Fibroblast of skin of left biceps (primary cell): ENCODE measurements at places on chromosomes 4 and X.

- no peak for DNase-seq
Measured at GRCh38 chrX:47608130-47608810, 11.4 kb downstream of the SYN1 start.

- DNase-seq, result no peak
Measured at GRCh38 chrX:31993637-31994036, 921.8 kb upstream of the FTHL17 start.

GRCh38 chr4:173545440-173545839, 15.4 kb upstream of the HAND2 start:
- no peak for DNase-seq

GRCh38 chr4:177127658-177128057, 182.0 kb upstream of the NEIL3 start:
- no peak for DNase-seq
